Esophagus mucosa (tissue), 1 donor: ENCODE measurements at places on chromosomes 2 and 18.
A peak's percentile ranks its signal among the peaks of the same experiment; 100 is the strongest.

DNA sequence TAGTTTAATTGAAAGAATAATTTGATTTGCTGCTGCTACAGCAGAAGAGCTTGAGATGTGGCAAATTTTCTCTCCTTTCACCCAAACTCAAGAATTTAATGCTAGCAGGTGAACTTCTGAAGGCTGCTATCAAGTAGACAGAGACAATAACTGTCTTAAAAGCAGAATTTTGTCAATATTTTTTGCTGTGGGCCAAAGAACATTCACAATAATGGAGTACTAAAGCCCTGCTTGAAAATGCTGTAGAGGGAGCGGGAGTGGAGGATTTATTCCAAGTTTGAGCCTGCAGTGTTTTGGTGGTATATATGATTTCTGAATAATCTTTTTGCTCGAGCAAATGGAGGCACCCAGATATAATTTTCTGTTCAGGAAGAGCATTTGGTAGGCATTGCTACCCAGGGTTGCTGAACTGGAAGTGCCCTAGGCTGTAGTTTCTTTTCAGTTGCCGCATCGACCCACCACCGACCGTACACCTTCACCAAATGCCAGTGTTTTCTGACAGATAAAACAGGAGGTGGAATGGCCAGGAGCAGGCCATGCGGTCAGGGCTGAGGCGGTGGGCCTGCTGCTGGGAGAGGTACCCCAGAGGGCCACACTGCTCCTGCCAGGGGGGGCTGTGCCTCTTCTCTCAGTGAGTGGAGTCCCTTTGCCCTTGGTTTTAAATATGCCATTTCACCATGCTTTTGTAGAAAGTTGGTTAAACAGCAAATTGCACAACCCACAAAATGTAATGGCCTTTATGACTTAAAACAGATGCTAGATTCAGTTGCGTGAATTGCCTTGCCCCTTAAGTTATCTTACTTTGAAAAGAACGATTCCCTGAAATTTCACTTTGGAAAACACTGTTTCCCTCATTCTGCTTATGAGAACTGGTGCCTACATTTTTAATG is 36.4 kb downstream of the TSHZ1 start:
- no peak for ATAC-seq

- ATAC-seq = peak; percentile 70
Measured at GRCh38 chr2:175599966-175600831, 401.9 kb downstream of the LNPK start.

- ATAC-seq = peak; percentile 84
Measured at GRCh38 chr2:120291401-120292311, 39.0 kb downstream of the RALB start.

GRCh38 chr2:177466337-177467195 is 74.0 kb downstream of the AGPS start:
- ATAC-seq = no peak

GRCh38 chr18:35497027-35497369 is 762 bp downstream of the INO80C start:
- peak; percentile 62 for ATAC-seq

DNA sequence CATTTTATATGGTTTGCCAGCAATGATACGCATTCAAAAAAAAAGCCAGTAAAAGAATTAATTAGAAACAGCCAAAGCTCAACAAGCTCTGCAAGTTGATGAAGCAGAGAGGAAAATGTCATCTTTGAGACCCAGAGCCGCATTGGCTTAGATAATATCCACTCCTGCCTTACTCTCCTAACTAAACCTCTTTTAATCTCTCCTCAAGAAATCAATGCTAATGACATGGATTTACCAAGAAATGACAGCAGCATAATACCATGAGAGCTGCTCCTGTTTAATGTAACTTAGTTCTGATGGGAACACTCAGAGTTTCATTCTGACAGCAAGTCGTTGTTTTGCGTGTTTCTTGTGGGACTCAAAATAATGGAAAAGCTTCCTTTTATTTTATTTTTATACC is 1099.4 kb upstream of the PIK3C3 start:
- no peak for ATAC-seq

DNA sequence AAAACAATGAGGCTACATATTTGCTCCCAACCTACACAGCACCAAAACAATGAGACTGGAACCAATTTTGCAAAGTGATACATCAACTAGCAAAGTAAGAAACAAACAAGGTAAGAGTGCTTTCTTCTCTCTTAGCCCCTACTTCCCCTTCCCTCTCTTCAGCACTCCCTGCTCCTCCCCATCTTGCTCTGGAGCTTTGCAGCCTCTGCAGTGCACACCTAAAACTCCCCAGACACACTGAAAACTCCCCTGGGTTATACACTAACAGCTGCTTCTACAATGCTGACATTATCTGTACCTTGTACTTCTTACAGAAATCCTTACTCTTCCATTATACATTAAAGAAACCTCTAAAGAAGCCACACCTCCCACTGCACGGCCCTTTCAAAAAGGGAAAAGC is 93.7 kb downstream of the RBMS1 start:
- ATAC-seq = no peak

DNA sequence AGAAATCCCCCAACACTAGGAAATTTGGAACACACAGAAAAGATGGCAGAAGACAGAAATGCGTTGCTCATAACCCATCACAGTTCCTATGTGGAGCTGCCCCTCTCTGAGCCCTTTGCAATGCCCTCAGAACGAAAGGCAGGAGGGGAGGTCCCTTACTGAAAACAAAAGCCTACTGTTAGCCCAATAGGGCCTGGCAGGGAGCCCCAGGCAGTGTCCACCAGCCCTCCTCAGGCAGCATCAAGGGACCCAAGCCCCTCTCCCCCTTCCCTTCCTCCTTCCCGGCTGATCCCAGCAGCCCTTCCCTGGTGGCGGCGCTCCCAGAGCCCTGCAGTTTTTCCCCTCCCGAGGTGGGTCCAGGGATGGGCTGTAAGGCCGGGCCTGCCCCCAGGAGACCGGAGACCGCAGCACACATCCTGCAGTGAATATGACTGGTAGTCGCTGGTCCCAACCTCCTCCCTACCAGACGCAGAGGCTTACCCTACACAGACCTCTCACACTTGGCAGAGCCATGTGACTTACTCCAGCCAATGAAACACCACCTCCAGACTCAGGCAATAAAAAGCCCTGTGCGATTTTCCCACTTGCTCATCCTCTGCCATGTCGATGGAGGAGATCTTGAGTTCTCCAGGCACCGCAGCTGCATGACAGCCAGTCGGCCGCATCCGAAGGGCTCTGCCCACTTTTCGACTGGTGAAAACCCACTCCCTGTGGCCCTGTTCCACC is 19.4 kb upstream of the DUSP2 start:
- peak; percentile 58 for ATAC-seq

DNA sequence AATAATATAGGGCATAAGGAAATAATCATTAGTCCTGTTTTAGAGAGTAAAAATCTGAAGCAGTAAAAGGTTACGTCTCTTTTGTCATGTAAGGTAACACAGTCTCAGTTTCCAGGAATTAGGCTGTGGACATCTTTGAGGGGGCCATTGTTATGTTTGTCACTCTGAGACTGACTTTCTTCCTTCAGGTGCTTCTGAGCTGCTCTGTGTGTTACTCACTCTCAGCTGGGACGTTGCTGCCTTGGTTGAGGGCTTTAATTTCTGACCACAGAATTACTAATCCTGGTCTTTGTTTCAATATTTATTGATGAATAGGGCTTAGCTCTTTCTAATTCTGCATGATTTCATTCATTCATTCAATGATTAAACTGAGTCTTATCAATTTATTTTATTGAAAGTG is 55.9 kb upstream of the SLC38A11 start:
- no peak for ATAC-seq

- ATAC-seq = peak; percentile 76
Measured at GRCh38 chr2:224145751-224146355, 106.8 kb upstream of the SERPINE2 start.

DNA sequence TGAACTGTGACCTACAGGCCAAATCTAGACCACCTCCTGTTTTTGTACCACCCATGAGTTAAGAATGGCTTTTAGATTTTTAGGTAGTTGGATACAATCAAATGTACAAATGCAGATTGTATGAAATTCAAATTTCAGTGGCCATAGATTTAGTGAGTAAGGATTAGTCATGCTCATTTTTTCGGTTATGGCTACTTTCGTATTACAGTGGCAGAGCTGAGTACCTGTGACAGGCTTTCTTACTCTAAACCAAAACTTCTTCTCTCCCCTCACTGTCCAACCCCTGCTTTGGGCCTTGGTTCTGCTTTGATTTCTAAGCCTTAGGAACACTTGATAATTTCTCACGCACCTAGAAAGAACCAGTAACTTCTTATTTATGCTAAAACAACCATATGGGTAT is 82.1 kb downstream of the CDC42EP3 start:
- no peak for ATAC-seq

GRCh38 chr2:96511851-96512250 is 6.7 kb upstream of the NEURL3 start:
- no peak for ATAC-seq

DNA sequence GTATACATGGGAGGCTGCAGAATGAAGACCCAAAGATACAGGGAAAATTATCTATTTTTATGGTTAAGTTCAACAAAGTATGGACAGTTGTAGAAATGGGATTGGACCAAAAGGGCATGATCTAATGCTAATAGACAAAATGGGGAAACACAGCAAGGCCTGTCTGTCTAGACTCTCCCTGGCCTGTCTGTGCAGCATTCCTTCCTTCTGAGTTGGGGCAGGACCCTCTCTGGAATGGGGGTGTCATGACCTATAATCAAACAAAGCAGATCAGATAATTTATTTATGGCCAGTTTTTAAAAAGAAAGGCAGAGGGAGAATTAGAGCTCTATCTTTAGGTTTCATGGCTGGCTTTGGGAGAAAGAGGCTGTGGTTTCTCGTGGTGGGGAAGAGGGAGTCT is 104.4 kb downstream of the CTIF start:
- no peak for ATAC-seq

DNA sequence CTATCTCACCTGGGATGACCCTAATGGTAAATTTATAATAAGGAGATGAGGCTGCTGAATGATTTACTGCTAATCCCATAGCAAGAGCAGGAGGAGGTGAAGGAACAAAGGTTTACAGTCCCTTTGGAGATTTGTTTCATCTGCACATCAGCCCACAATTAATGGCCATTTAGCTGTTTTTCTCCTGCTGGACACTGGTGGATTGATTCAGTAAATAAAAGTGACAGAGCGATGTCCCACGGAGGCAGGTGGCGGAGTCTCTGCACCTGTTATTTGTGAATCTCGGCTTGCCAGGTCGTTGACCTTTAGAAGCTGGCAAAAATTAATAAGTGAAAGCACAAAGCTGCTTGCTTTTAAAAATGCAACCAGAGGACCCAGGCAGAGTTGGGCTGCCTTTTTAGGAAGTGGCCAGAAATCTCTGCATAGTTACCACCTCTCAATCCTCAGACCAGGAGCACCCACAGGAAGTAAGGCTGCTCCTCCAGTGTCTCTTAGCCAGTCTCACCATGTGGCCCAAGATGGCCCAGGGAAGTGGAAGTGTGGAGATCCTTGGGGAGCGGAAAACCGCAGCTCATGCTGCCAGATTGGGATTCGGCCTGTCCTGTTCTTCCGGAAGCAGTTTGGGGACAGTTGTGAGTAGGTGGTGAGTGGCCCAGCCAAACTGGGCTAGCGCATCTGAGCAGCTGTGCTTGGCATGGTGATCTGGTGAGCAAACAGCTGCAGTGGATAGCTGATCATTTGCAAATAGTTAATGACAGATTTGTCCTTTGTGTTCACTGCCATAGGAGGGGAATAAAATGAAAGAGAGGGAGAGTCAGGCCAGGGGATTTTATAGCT is 1005.7 kb upstream of the PIK3C3 start:
- ATAC-seq = no peak

- no peak for ATAC-seq
Measured at GRCh38 chr2:67038195-67038594, 358.9 kb upstream of the ETAA1 start.

- no peak for ATAC-seq
Measured at GRCh38 chr18:21298351-21298750, 56.3 kb downstream of the GREB1L start.

DNA sequence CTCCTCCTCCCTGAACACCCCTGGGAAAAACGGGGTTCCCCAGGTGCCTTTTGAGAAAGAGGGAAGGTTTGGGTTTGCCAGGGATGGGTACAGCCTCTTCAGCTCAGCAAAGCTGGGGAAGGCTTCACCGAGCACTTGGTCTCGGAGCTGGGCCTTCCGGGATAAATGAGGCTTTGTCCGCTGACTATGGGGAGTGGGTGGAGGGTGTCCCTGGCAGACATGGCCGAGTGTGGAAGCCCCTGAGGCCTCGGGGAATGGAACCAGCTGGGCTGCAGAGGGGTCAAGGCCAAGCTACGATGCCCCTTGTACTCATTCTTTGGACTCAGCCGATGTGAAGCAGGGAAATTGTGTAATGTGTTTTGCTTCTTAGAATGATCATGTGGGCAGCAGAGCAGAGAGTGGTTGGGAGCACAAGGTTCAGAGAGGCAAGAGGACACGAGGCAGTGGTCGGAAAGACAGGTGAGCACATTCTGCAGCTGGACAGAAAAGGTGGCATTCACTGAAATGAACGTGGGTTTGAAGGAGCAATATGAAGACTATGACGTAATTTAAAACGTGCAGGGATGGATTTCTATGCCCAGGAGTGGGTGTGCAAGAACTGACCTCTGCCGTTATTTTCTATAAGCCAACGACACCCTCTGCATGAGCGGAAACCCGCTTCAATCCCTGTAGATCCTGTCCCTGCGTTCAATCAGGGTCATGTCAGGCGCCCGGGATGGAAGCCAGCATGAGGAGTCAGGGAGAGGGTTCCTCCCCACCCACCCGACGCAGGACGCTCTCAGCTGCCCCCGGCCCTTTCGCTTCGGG is 142.6 kb downstream of the PXDN start:
- no peak for ATAC-seq

- ATAC-seq = no peak
Measured at GRCh38 chr18:33817096-33817495, 239.1 kb downstream of the ASXL3 start.

DNA sequence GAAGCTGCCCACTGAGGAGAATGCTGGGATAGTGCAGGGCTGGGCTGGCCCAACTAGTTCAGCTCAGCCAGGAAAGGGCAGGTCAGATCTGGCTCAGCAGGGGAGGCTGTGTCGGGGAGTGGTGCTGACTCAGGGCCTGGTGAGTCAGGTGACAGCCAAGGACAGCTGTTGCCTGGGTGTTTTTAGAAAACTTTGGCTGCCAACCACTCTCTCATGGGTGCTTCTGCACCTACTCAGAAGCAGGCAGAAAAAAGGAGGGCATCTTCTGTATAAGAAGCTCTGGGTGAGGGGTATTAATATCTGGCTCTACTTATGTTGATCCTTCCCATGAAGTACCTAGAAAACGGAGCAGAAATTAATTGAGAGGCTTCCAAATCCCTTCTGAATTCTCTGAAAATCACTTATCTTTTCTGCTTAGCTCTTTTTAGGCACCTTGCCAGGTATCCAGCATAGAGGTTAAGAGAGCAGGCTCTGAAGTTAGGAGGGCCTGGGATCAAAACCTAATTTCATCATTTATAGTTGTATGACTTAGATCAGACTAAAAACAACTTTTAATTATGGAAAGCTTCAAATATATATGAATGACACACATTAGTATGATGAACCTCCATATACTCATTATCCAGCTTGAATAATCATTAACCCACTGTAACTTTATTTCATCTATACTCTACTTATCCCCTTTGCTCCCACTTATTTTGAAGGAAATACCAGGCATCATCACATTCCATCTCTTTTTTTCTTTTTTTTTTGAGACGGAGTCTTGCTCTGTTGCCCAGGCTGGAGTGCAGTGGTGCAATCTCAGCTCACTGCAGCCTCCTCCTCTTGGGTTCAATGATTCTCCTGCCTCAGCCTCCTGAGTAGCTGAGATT is 15.5 kb upstream of the RAB10 start:
- peak; percentile 98 for ATAC-seq

GRCh38 chr2:171718720-171719119 is 31.5 kb downstream of the DYNC1I2 start:
- ATAC-seq = no peak
